Glutamatergic neuron (in vitro differentiated cells): ENCODE measurements at places on chromosomes 7 and 10. TPM values are rescaled to one million over a fixed set of nuclear protein-coding genes. Genes with fewer than 3 reads are reported as not detected.

Gene SORCS3
- total RNA-seq: 2.0 TPM

Gene SLC26A3
- total RNA-seq: not detected

Gene FBXO24
- total RNA-seq: 0.49 TPM

Gene DGKB
- 57.8 TPM for total RNA-seq

Gene NKX1-2
- total RNA-seq: 0.59 TPM

Gene ADCY1
- 51.9 TPM for total RNA-seq

Gene HNRNPH3
- total RNA-seq: 194 TPM

Gene KLLN
- total RNA-seq: 0.27 TPM

Gene LRRN3
- total RNA-seq: 6.3 TPM

Gene FXYD4
- total RNA-seq: not detected

- no peak for DNase-seq
- H3K4me1 ChIP-seq: no peaks in the 10 kb centered on the region
- no peak overlapping the region for H3K4me3 ChIP-seq
- H3K27ac ChIP-seq: no peak overlapping the region
- H3K36me3 ChIP-seq: no peaks in the 10 kb centered on the region
These were observed 81.5 kb upstream of the GNAI1 start for GRCh38 chr7:80053124-80053523.

DNA sequence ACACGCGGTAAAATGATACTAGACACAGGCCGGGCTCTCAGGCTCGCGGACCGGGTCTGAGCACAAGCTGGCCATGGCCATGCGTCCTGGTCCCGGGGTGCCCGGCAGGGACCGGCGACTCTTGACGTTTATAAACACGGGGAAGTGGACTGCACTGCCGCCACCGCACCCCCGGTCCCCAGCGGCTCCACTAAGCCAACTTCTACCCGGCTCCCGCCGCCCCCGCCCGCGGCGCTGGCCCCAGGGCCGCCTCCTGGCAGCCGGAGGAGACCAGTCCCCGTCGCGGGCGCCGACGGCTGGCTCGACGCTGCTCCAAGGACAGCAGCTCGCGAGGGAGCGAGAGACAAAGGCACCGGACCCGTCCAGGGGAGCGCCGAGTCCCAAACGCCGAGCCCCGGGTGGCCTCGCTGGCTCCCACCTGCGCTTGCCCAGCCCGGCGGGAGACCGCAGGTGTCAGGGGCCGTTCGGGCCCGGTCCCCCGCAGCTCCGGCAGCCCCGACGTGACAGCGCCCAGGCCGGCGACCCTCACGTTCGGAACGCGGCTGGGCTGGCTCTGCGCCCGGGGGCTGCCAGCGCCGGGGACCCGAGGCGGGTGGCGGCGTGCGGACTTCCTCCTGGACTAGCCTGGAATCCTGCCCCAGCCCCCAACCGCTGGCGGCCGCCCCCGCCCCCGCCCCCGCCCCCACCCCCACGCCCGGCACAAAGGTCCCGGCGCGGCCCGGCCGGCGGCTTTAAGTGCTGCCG is 517 bp downstream of the ITGB1 start:
- H3K27ac ChIP-seq: peak overlapping the region; percentile 86
- H3K4me3 ChIP-seq: peak overlapping the region; percentile 91
- peaks cover 8% of the 10 kb centered on the region for H3K27me3 ChIP-seq
- DNase-seq: peak; percentile 69
- no peaks in the 10 kb centered on the region for H3K36me3 ChIP-seq

DNA sequence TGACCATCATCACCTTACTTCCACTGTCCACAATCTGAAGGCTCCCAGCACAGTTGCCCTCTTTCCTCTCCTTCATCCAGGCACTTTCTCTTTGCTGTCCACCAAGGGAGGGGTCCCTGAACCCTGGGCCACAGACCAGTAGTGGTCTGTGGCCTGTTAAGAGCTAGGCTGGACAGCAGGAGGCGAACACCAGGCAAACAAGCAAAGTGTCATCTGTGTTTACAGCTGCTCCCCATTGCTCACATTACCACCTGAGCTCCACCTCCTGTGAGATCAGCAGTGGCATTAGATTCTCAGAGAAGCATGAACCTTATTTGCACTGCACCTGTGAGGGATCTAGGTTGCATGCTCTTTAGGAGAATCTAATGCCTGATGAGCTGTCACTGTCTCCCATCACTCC is 27.7 kb downstream of the FZD1 start:
- H3K27me3 ChIP-seq: peaks cover 2% of the 10 kb centered on the region
- H3K36me3 ChIP-seq: peaks cover 6% of the 10 kb centered on the region
- H3K4me3 ChIP-seq: no peak overlapping the region
- no peak for DNase-seq
- no peak overlapping the region for H3K27ac ChIP-seq

DNA sequence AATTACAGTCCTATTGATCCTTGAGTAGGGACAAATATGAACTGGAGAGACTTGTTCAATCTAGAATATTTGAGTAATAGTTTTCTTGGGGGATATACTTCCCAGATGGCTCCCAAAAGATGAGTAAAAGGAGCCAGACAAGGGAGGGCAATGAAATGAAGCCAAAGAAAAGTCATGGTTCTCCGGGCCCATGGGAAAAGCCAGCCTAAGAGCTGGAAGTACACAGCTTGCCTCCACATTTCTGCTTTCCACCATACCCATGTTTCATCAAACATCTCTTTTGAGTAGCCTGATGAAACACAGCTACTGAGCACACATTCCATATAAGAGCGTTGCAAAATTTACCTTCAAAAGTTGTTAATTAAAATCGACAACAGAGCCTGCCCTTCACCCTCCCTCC is 535.0 kb upstream of the FZD8 start:
- H3K4me3 ChIP-seq: no peak overlapping the region
- DNase-seq: no peak
- H3K36me3 ChIP-seq: no peaks in the 10 kb centered on the region
- H3K27ac ChIP-seq: no peak overlapping the region
- peaks cover 5% of the 10 kb centered on the region for H3K27me3 ChIP-seq

DNA sequence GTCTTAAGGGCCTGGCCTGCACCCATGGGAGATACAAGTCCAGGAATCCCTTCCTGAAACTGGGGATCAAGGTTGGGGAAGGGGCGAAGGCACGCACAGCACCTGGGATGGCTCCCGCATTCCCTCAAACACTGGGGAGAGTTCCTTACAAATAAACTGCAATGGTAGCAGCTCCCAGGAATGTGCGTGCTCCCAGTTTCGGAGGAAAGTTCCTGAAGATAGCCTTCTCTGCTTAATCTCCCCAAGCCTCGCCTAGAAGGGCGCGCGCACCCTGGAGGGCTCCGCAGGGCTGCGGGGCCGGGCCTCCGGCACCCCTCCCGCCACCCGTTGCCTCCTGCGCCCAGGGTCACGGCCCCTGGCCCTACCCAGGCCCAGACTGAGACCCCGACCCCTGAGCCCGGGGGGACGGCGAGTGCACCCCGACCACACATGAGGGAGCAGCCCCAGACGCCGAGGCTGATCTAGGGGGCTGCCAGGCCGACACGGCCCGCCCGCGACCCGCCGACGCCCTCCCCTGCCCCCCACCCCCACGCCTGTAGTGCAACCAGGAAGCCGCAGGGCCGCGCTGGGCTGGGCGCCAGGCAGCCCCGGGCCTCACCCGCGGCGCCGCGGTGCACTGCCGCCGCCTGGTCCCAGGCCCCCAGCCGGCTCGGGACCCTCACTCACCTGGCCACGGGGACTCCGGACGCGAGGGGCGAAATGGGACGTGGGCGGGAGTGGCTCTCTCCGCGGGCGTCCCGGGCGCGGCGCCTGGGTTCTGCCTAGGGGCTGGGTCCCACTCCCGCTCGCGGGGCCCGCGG is 460 bp downstream of the ANXA11 start:
- H3K27ac ChIP-seq: no peak overlapping the region
- H3K4me1 ChIP-seq: peaks cover 9% of the 10 kb centered on the region
- H3K4me3 ChIP-seq: peak overlapping the region; percentile 25
- peaks cover 5% of the 10 kb centered on the region for H3K36me3 ChIP-seq
- H3K27me3 ChIP-seq: peaks cover 4% of the 10 kb centered on the region
- no peak for DNase-seq

DNA sequence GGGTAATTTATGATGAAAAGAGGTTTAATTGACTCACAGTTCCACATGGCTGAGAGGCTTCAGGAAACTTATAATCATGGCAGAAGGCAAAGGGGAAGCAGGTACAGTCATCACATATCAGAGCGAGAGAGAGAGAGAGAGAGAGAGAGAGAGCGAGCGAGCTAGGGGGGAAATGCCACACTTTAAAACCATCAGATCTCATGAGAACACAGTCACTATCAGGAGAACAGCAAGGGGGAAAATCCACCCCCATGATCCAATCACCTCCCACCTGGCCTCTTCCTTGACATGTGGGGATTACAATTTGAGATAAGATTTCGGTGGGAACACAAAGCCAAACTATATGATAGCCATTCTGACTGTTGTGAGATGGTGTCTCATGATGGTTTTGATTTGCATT is 576.3 kb downstream of the GFRA1 start:
- H3K27ac ChIP-seq: no peak overlapping the region
- H3K4me1 ChIP-seq: no peaks in the 10 kb centered on the region
- no peak overlapping the region for H3K4me3 ChIP-seq
- no peaks in the 10 kb centered on the region for H3K36me3 ChIP-seq
- DNase-seq: no peak
- no peaks in the 10 kb centered on the region for H3K27me3 ChIP-seq

DNA sequence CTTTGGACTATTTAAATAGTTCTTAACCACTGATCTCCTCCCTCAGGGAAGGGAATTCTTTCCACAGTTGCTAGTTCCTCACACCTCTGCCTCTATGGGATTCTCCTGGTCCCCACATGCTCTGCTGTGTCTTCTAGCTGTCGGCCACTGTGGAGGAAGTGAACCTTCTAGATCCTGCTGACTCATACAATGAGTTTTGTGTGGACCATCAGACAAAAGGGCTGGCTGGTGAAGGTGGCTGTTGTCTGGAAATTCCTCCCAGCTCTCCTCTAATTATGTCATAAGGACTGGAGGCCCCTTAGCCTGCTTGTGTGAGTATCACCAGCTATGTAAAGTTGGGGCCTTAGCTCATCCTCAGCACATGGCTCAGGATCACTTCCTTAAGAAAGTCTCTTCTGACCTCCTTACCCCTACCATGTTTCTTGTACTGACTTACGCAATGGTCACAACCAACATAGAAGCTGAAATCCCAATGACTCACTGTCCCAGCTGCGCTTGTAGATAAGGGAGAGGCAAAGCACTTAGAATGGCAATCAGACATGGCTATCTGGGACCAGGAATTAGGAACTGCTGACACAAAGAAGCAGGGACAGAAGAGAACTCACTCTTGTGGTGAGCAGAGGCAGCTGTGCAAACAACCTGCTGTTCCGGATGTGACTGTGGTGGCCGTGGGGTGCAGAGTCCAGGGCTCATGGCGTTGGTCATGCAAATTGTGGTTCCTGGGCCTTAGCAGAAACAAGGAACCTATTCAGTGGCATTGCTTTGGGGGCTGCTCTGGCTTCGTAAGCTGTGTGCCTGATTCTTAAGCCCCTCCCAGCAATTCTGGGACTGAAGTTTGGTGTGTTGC is 2.5 kb upstream of the MACC1 start:
- no peak overlapping the region for H3K4me3 ChIP-seq
- no peaks in the 10 kb centered on the region for H3K27me3 ChIP-seq
- no peaks in the 10 kb centered on the region for H3K4me1 ChIP-seq
- no peaks in the 10 kb centered on the region for H3K36me3 ChIP-seq
- no peak overlapping the region for H3K27ac ChIP-seq

DNA sequence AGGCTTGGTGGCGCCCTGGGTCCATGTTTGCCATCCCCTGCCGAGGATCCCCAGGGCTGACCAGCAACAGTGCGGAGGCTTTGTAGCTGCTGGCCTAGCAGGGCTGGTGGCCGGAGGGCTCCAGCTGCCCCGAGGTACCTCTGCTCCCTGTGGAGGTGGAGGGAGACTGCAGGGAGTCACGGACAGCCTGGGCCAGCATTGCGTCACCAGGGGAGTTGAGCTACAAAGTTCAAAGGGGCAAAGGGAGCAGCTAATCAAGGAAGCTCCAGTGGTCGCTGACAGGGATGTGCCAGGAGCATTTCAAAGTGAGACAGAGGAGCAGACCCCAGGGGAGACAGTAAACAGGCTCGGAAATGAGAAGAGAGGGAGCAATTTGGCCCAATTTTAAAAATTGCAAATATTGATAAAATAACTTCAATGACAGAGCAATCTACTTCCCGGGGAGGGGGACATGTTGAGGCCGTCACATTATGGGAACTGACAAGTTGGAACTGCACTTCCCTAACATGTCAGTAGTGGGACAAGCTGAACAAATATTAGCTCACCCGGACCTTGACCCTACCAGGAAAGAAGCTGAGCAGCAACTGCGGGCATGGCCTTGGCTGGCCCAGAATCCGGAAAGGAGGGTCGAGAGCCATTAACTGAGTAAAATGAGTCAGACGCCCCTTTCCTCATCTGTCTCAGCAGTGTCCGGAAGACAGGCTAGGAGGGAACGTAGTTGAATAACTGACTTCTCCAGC is 39.4 kb downstream of the BTBD16 start:
- no peaks in the 10 kb centered on the region for H3K4me1 ChIP-seq
- no peak overlapping the region for H3K27ac ChIP-seq
- H3K36me3 ChIP-seq: peaks cover 3% of the 10 kb centered on the region
- no peak overlapping the region for H3K4me3 ChIP-seq

GRCh38 chr7:80677629-80678028 is 39.2 kb downstream of the CD36 start:
- H3K4me3 ChIP-seq: no peak overlapping the region
- peaks cover 2% of the 10 kb centered on the region for H3K27me3 ChIP-seq
- H3K27ac ChIP-seq: no peak overlapping the region
- no peak for DNase-seq

GRCh38 chr7:136353287-136353686 is 376.1 kb upstream of the MTPN start:
- H3K36me3 ChIP-seq: no peaks in the 10 kb centered on the region
- H3K4me3 ChIP-seq: no peak overlapping the region
- H3K27ac ChIP-seq: no peak overlapping the region
- no peak for DNase-seq
- H3K27me3 ChIP-seq: no peaks in the 10 kb centered on the region

DNA sequence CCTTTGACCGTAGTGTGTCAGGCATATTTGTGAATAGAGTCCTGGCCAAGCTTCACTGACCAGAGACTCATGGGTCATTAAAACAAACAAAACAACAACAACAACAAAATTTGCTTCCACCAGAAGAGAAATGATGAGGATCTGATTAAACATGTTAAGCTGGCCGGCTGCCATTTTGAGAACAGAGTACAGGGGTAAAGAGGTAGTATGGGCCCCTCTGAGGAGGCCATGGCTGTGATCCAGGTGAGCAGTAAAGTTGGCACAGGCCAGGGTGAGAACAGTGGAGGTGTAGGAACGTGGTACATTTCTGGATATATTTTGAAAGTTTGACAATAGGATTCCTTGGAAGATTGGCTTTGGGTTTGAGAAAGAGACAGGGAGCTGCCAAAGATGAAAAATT is 252.5 kb downstream of the TWIST1 start:
- H3K4me3 ChIP-seq: no peak overlapping the region
- no peaks in the 10 kb centered on the region for H3K27me3 ChIP-seq
- H3K36me3 ChIP-seq: no peaks in the 10 kb centered on the region
- H3K27ac ChIP-seq: no peak overlapping the region

DNA sequence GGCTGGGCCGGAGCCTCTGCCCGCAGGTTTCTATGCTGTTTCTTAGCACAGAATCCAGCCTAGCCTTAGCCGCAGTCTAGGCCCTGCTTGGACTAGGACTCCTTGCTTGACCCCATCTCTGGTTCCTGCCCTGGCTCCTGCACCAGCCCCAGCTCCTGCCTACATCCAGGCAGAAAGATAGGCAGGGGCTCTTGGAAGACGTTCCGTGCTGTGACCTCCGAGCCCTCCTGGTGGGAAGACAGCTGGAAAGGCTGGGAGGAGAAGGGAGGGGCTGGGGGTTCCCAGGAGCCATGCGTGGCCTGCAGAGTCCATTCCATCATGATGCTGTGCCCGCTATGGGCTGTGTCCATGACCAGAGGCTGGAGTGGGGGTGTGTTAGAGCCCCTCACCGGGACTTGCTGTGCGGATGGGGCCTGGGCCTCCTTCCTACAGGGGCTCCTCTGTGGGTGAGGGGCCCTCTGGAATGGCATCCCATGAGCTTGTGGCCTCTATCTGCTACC is 26.2 kb downstream of the RAMP3 start:
- H3K27me3 ChIP-seq: peaks cover 4% of the 10 kb centered on the region
- H3K4me1 ChIP-seq: peaks cover 3% of the 10 kb centered on the region
- no peak overlapping the region for H3K4me3 ChIP-seq
- no peak overlapping the region for H3K27ac ChIP-seq
- H3K36me3 ChIP-seq: no peaks in the 10 kb centered on the region
